Brain (organoid and tissue), 16 donors: ENCODE measurements at places on chromosomes 3 and 15. TPM values are rescaled to one million over a fixed set of nuclear protein-coding genes. Genes with fewer than 3 reads are reported as not detected.

The OR5K2 gene
- polyA plus RNA-seq: not detected

The ZNF774 gene
- 2.3 TPM for polyA plus RNA-seq

The TMEM45A gene
- polyA plus RNA-seq: 1.1 TPM

The UROC1 gene
- polyA plus RNA-seq: 0.10 TPM

DNA sequence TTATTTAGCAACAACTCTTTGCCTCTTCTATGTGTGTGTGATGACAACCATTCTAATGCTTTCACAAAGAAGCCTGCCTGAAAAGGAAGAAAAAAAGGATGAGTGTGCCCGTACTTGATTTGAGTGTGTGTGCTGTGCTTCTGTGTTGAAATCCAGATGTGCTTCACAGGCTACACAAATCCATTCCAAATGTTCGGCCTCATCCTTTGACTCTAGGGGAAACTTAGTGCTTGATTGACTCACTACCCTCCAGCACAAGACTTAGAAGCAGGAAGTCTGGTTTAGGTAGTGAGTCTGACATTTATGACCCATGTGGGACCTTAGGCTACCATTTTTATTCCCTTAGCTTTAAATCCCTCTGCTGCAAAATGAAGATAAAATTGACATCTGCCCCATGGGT, 108.8 kb upstream of the PLAAT1 start:
- no peak for DNase-seq

The PROS1 gene
- polyA plus RNA-seq: 3.3 TPM

The SELENOK gene
- polyA plus RNA-seq: 66.3 TPM

DNA sequence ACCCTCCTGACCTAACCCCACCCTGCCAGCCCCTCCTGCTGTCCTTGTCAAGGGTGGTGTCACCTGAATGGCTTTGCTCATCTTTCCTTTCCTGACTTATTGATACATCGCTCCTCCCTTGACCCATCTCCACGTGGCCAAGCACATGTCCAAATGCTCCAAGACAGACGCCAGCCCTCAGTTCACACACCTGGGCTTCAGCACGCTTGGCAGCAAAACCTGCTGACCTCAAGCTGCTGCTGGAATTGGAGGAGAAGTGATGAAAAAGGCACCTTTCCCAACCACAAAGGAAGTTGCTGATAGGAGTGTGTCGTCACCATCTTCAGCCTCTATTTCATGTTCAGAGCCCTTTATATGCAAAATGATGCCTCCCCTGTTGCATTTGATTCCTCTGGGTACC, 141.3 kb downstream of the TLE3 start:
- DNase-seq: no peak

The TRPM1 gene
- polyA plus RNA-seq: not detected

GRCh38 chr3:7322957-7323669, 462.2 kb downstream of the GRM7 start:
- no peak for DNase-seq

The MEIS2 gene
- 7.0 TPM for polyA plus RNA-seq
